ENCODE measurements at places on chromosomes 1 and 21. TPM values are rescaled to one million over a fixed set of nuclear protein-coding genes. Genes with fewer than 3 reads are reported as not detected.

The NOS1AP gene
- total RNA-seq = 9.1 TPM

The GBP1 gene
- 38.4 TPM for total RNA-seq

The GJA8 gene
- total RNA-seq = not detected

The CHAF1B gene
- total RNA-seq = 2.5 TPM

The OLFML3 gene
- total RNA-seq = 46.0 TPM

The LRRC71 gene
- total RNA-seq = 2.5 TPM

The FAM78B gene
- 2.8 TPM for total RNA-seq

The KRTAP19-1 gene
- not detected for total RNA-seq

The SGIP1 gene
- 7.0 TPM for total RNA-seq

The KPRP gene
- not detected for total RNA-seq

The CLCNKB gene
- 1.4 TPM for total RNA-seq

The TACSTD2 gene
- 5.0 TPM for total RNA-seq

The TFF2 gene
- total RNA-seq = not detected

The SLAMF8 gene
- 3.3 TPM for total RNA-seq

The MATN1 gene
- total RNA-seq = 0.18 TPM

The DAP3 gene
- 65.6 TPM for total RNA-seq

The PLA2G2F gene
- total RNA-seq = not detected

The BARHL2 gene
- not detected for total RNA-seq
